ENCODE measurements at places on chromosomes 7 and 10.

- no peak for DNase-seq
These were observed 8.5 kb downstream of the AHR start for GRCh38 chr7:17307000-17307399.

GRCh38 chr10:33253411-33253810, 81.1 kb downstream of the NRP1 start:
- DNase-seq = no peak

GRCh38 chr7:9718071-9718661, 1255.5 kb upstream of the PHF14 start:
- no peak for DNase-seq

DNA sequence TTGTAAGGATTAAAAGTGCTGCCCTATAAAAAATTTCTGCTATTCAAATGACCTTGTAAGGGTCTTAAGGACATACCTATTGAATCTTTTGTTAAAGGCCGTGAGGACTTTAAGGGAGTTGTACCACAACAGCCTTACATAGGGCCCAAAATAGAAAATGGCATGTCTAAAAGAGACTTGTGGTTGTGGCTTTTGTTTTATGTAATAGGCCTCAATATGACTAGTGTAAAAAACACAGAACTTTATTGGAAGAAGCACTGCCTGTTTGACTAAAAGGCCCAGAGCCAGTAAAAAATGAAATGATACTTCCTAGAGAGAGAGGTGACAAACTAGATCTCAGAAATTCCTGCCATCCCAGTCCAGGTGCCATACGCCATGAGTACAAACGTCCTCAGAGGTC, 286.6 kb downstream of the SEMA3D start:
- DNase-seq = no peak

DNA sequence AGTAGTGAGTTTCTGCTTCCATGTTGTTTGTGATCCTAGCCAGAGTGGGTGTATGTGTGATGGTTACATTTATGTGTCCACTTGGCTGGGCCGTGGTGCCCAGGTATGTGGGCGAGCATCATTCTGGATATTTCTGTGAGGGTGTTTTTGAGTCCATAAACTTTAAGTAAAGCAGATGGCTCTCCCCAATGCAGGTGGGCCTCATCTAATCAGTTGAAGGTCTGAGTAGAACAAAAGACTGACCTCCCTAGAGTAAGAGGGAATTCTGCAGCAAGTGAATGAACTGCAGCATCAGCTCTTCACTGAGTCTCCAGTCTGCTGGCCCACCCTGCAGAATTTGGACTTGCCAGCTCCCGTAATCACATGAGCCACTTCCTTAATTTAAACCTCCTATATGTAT, 571.9 kb downstream of the ACTR3B start:
- DNase-seq = no peak

DNA sequence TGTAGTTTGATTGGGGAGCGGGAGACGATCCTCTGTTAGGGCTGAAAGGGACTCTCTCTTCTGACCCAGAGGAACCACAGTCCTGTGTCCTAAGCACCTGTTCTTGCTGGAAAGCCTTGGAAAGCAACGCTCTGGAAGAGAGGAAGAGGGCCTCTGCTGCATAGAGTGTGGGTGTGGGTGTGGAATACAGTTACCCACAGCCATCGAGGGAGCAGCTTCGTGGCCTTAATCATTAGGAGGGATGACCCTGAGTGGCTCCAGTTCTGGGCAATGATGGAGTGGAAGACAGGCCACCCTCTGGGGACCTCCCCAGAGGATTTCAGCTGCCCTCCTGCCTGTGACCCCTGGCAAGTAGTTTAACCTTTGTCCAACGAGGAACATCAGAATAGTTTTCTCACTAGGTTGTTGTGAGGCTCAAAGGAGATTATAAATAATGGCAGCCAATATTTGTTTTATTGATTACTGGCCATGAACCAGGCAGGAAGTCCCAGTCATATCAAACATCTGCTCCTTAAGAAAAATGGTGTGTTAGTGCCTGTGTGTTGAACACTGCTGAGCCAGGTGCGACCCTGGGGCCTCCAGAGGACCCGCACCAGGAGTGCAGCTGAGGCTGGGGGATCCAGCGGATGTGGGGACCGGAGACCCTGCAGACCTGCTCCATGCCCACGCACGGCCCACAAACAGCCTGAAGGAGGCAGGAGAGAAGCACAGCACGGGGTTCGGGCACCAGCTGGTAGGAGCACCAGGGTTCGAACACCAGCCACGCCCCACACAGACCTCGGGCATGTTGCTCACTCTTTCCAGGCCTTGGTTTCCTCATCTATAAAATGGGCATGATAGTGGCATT, 35.6 kb downstream of the FAM241B start:
- DNase-seq = no peak

DNA sequence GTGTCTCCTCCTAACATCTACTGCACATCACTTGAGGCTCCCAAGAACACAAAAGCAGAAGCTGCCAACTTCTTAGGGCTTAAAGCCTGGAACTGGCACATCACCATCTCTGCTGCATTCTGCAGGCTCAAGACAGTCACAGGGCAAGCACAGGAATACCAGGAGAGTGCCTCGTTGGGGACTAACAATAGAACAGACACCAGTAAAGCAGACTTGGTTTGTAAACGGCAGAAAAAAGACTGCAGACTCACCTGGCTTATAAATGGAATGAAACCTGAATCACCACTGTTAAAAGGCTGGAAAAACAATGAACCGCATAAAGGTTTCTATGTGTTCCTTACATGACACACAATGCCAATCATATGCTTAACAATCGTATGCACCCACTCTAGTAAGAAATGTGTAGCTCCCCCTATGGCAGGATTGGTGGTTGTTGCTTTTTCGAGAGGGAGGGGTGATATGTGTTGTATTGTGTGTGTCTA, 12.8 kb downstream of the RHEB start:
- no peak for DNase-seq

GRCh38 chr10:129038522-129038921, 428.5 kb upstream of the MGMT start:
- DNase-seq = no peak

DNA sequence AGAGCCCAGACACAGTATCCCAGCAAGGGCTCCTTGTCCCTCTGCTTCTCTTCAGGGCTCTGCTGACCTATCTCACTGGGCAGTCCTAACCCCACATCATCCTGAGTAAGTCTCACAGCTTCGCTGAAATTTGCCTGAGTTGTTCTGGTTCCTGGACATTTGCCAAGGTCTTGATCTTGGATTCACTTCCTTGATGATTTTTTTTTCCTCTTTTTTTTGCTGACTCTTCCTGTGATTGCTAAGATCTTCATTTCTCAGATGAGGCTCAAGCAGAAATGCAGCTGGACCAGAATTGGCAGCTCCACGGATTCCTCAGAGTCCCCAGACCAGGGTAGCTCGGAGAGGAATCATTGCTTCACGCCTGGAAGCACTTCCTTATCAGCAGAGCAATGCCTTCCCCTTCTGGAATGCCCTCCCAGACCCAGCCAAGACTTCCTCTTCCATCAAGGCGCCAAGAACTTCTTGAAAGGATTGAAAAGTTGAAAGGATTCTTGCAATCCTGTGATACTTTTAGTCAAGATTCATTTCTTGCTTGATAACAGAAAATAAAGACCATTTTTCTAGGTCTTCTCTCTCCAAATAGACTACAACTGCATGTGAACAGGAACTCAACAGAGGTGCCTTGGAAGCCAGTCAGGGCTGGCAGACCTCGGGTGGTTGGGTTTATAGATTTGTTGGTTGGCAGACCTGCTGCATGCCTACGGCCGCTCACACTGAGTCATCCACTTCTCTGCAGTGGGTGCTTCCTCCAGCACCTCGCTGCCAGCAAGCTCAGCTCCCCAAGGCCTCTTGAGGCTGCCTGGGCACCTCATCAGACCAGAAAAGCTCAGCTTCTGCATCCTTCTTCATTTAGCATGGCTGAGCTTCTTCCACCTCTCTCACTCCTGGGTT, 8.8 kb upstream of the AFAP1L2 start:
- no peak for DNase-seq

DNA sequence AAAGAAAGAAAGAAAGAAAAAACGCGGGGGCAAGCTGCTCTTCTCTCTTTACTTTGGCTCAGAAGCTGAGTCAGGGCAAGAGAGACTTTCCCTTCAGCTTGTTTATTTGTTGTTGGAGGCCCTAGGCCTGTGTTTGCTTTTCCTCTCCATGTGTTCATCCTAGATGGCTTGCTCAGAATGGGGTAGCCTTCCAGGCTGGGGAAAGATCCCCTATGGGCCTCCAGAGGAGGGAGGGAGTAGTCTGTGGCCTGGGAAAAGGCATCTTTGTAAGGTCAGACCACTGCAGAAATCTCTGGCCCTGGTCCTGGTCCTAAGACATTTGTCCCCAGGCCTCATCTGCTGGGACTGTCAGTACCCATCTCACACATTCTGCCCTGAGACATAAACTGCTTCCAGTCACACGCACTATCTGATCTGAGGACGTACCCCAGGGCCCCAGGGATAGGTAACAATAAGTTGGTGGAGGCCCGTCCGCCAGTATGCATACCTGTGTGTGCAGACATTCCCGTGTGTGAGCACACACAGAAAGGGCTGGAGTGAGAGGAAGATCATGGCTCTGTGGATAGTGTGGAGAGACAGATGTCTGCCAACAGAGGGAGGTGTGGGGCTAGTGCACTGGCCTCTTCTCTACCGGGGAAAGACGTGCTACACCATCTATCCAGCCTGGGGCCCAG, 4.9 kb upstream of the SCD start:
- DNase-seq = no peak

GRCh38 chr7:105820363-105821066, 55.9 kb downstream of the ATXN7L1 start:
- DNase-seq = no peak

- no peak for DNase-seq
These were observed 163.6 kb downstream of the PTPRN2 start for GRCh38 chr7:158424011-158424410.

GRCh38 chr7:78939669-78940068, 513.8 kb downstream of the MAGI2 start:
- DNase-seq = no peak

DNA sequence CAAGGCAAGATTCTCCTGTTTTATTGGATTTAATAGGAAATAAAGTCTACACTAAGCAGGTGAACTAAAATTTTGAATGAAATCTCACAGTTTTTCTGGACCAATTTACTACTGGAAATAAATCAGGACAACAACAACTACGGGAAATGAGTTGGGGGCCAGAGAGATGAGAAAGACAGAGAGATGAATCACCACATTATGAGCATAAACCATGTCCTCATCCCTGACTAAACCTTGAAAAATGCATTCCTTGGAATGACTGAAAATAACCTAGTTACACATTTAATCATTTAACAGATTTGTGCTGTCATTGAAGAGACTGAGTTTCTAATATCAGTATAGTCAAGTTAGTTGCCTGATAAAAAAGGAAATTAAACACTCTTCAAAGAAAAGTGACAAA, 608.4 kb upstream of the KCND2 start:
- DNase-seq = no peak

GRCh38 chr10:30398788-30399187, 35.2 kb upstream of the MAP3K8 start:
- DNase-seq = no peak

DNA sequence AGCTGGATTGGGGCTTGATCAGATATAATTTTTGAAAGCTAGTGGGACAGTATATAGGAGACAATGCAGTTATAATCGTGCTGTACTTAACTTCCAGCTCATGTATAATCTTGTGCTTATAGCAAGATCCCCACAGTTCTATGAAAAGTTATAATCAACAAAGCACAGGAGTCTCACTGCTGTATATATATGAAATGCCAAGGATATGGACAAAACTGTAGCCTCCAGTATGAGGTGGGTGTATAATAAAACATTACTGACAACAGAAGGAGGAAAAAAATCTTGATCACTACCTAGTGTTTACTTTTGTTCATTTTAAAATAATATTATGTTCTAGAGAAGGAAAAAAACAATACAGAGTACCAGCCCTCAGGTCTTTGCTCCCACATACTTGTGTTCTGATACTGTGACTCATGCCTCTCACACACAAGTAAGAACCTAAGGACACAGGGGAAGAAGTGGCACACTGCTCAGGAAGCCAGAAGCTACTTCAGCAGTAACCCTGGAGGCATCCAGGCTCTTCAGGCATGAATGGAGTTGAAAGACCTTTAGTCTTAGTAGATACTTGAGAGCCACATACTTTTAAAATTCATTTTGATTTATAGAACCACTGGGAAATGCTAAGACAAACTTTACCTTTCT, 265.7 kb upstream of the IMMP2L start:
- no peak for DNase-seq

DNA sequence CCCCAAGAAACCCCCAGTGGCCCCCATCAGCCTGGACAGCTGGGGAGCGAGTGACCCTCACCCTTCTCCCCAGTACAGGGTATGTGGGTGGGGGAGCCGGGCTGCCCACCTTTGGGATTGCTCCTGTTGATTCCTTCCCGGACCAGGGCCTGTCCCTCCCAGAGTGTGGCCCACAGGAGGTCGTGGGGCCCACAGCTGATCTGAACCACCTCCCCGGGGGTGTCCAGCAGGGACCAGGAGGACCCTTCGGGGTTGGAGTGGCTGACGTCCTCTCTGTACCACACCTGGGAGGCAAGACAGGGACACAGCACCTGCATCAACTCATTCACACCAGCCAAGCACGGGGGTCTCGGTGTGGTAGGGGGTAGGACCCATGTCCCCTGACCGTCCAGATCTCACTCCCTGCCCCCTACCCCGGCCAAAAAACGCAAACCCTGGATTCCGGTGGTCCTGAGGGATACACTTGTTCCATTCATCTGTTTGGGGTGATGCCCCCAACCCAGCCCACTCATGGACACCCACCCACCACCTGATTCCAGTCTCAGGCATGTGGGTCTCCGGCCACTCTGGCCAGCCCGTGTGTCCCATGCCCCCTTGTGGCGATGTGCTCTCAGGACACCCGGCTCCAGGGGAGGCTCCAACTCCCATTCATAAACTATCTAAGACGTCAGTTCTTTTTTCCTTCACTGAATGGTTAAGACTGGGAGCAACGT, 10.9 kb downstream of the TECPR1 start:
- no peak for DNase-seq

- no peak for DNase-seq
These were observed 86.0 kb downstream of the RTKN2 start for GRCh38 chr10:62182595-62182994.

GRCh38 chr7:46741938-46742540, 821.0 kb upstream of the IGFBP3 start:
- DNase-seq = no peak

GRCh38 chr7:141820067-141820466, 21.2 kb downstream of the PRSS37 start:
- no peak for DNase-seq

DNA sequence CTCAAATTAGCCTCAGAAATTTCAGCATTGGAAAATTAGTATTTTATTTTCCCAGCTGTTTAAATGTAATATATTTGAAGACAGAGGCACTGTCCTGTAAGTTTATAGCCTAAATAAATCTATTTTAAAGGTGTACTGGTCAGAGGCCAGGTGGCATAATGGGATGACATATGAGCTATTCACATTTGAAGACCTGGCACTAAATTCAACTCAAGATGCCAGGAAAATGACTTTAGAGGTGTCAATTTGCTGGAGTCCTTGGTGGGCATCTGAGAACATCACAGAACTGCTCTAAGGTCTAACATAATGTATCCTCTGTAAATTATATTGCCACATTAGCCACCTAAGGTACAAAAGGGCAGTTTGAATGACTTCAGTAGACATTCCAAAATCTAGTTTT, 348.9 kb upstream of the BMPER start:
- DNase-seq = no peak

- DNase-seq = no peak
These were observed 71.7 kb downstream of the NRBF2 start for GRCh38 chr10:63204667-63205391.

- no peak for DNase-seq
These were observed 311.6 kb upstream of the SEMA3A start for GRCh38 chr7:84506151-84506550.

GRCh38 chr7:142797391-142798377, 26.9 kb downstream of the PRSS2 start:
- DNase-seq = no peak

GRCh38 chr7:7315851-7316250, 133.5 kb downstream of the C1GALT1 start:
- no peak for DNase-seq
